Astrocyte (in vitro differentiated cells and primary cell): ENCODE measurements at places on chromosomes 5 and 9. TPM values are rescaled to one million over a fixed set of nuclear protein-coding genes. Genes with fewer than 3 reads are reported as not detected.

The DAPK1 gene
- 31.1 and 35.1 TPM in 2 replicates for total RNA-seq

The SOHLH1 gene
- total RNA-seq = not detected in 2 replicates

The URM1 gene
- 50.7 and 51.6 TPM in 2 replicates for total RNA-seq

The SLC34A3 gene
- total RNA-seq = 0.09 TPM in 1 of 2 replicates, not detected in the other

The COL27A1 gene
- total RNA-seq = 27.6 and 31.2 TPM in 2 replicates

The FGFR4 gene
- 3.8 and 4.8 TPM in 2 replicates for total RNA-seq

The INSL4 gene
- 0.11 TPM in 1 of 2 replicates, not detected in the other for total RNA-seq

The PTPN3 gene
- total RNA-seq = 0.79 and 1.1 TPM in 2 replicates

The HRCT1 gene
- 0.39 and 0.62 TPM in 2 replicates for total RNA-seq

The MZB1 gene
- 0.22 TPM in 1 of 2 replicates, not detected in the other for total RNA-seq

The CCDC180 gene
- total RNA-seq = 2.2 and 3.5 TPM in 2 replicates

The IRX1 gene
- total RNA-seq = 0.14 and 0.52 TPM in 2 replicates
